ENCODE measurements at places on chromosomes 2 and 18. TPM values are rescaled to one million over a fixed set of nuclear protein-coding genes. Genes with fewer than 3 reads are reported as not detected.

Gene DNAJC5G
- not detected for total RNA-seq

Gene POTEI
- not detected for total RNA-seq

Gene ADGRF3
- 0.04 TPM for total RNA-seq

Gene ACTR1B
- total RNA-seq: 40.3 TPM

Gene CHRND
- not detected for total RNA-seq

Gene CHRNG
- total RNA-seq: not detected

Gene DPP10
- total RNA-seq: not detected

Gene LIMS4
- total RNA-seq: 0.20 TPM

Gene DPY30
- total RNA-seq: 55.9 TPM

Gene CAVIN2
- 8.7 TPM for total RNA-seq

Gene MTHFD2
- total RNA-seq: 77.6 TPM

Gene LONRF2
- total RNA-seq: 0.48 TPM

Gene CCDC121
- total RNA-seq: 1.3 TPM

Gene APLF
- total RNA-seq: 4.2 TPM

Gene STARD6
- not detected for total RNA-seq

Gene KRTCAP3
- 26.0 TPM for total RNA-seq

Gene IL1RL2
- 8.1 TPM for total RNA-seq

Gene CDH7
- not detected for total RNA-seq

Gene TFPI
- 9.1 TPM for total RNA-seq

Gene DHX57
- 9.0 TPM for total RNA-seq

Gene PFN4
- 0.24 TPM for total RNA-seq

Gene CLEC4F
- total RNA-seq: not detected

Gene CSRNP3
- total RNA-seq: 1.2 TPM

Gene C2orf80
- total RNA-seq: not detected

Gene TRAF3IP1
- 10.8 TPM for total RNA-seq

Gene TNP1
- not detected for total RNA-seq

Gene PMAIP1
- total RNA-seq: 11.6 TPM

Gene KYNU
- total RNA-seq: 33.6 TPM

Gene PRKAG3
- not detected for total RNA-seq

Gene DCDC2C
- total RNA-seq: not detected

Gene MPP4
- total RNA-seq: not detected

Gene FRZB
- 0.32 TPM for total RNA-seq

Gene C2orf66
- total RNA-seq: not detected

Gene CPO
- total RNA-seq: not detected

Gene CLIP4
- 35.1 TPM for total RNA-seq

Gene ATRAID
- total RNA-seq: 75.0 TPM

Gene GALR1
- not detected for total RNA-seq

Gene L3MBTL4
- 4.8 TPM for total RNA-seq

Gene COL4A3
- total RNA-seq: 0.76 TPM

Gene UGT1A4
- 0.80 TPM for total RNA-seq

Gene OSBPL6
- total RNA-seq: 6.5 TPM

Gene GBX2
- not detected for total RNA-seq

Gene GDF7
- 0.32 TPM for total RNA-seq

Gene CNDP1
- total RNA-seq: not detected

Gene VWC2L
- not detected for total RNA-seq

Gene TRIM54
- total RNA-seq: 0.16 TPM

Gene DYNAP
- 26.2 TPM for total RNA-seq

Gene KIF1A
- total RNA-seq: 0.12 TPM

Gene THAP4
- 38.9 TPM for total RNA-seq

Gene KLHL14
- total RNA-seq: 0.16 TPM

Gene SERPINB4
- 418 TPM for total RNA-seq

Gene G6PC2
- not detected for total RNA-seq

Gene ZNF2
- total RNA-seq: 1.6 TPM

Gene EFHD1
- 1.1 TPM for total RNA-seq

Gene PPP4R1
- 164 TPM for total RNA-seq

Gene PAIP2B
- 9.8 TPM for total RNA-seq

Gene LYG2
- not detected for total RNA-seq

Gene OBSL1
- total RNA-seq: 13.0 TPM

Measured in esophagus mucosa (tissue), 1 donor.